ENCODE measurements at places on chromosomes 4 and X.
A peak's percentile ranks its signal among the peaks of the same experiment; 100 is the strongest.

DNA sequence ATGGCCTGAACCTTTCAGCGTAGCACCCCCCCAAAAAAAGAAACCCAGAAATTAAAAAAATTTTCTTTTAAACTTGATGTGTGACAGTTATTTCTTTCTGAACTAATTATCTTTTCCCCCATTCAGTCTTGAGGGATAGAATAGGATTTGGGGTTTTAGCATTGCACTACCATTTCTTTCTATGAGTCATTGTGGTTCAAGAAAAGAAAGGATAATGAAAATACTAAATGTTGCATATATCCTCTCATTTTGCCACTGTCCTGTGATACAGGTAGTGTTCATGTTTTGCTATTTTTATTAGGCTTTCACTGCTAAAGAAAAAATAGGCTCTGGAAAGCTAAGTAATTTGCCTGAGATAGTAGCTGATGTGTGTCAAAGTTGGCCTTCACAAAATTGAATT is 39.4 kb upstream of the DCK start:
- DNase-seq = no peak

- DNase-seq = no peak
Measured at GRCh38 chr4:168924667-168925066, 85.4 kb downstream of the CBR4 start.

- no peak for DNase-seq
Measured at GRCh38 chrX:152038804-152039203, 64.3 kb upstream of the GABRE start.

GRCh38 chrX:71619193-71619592 is 882 bp upstream of the CXCR3 start:
- DNase-seq = no peak

- no peak for DNase-seq
Measured at GRCh38 chr4:120824946-120825345, 97.6 kb downstream of the PRDM5 start.

- no peak for DNase-seq
Measured at GRCh38 chr4:7673121-7673520, 238.4 kb upstream of the PSAPL1 start.

GRCh38 chrX:136767104-136767941 is 13.4 kb downstream of the ARHGEF6 start:
- DNase-seq = peak; percentile 43

DNA sequence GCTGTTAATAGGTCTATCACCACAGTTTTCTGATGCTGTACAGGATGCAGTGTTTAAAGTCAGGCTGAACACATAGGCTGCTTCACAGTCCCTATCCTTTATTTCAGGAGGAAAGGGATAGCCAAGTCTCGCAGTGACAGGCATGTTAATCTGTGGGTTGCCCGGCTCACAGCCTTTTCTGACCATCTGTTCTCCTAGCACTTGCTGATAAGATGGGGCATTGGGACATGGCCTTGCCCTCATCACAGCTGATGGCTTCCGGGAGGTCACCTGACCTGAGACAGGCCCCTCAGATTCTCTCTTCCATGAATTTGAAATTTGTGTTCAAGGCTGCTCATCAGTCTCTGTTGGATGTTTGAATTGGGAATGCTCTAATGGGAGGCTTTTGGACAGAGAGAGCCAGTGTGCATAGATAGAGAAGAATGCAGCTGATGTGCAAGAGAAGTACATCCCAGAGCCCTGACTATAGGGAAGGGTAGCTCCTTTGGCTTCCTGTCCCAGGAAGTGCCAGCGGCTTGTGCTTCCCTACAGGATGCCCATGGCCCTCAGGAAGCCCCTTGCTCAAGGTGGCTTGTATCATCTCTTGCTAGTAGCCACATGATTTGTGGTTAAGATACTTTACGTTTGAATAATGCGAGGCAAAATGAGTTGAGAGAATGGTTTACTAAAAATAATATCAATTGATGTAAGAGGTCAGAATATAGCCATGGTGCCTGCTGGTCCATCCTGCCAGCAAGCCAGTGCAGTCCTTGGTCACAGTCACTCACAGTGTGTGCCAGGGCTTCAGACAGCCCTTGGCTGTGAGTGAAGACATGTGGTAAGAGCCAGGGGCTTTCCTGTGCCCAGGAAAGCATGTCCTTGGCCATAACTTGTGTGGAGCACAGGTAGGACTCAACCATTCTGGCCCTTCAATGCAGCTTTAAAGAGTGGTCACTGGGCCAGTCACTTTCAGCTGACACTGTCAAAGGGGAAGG is 88.6 kb downstream of the TSPAN7 start:
- DNase-seq = peak; percentile 85

GRCh38 chr4:3514221-3514780 is 17.9 kb downstream of the LRPAP1 start:
- no peak for DNase-seq

- DNase-seq = no peak
Measured at GRCh38 chr4:27316176-27316575, 455.5 kb downstream of the STIM2 start.

GRCh38 chr4:53804719-53805118 is 213.4 kb upstream of the LNX1 start:
- DNase-seq = no peak

DNA sequence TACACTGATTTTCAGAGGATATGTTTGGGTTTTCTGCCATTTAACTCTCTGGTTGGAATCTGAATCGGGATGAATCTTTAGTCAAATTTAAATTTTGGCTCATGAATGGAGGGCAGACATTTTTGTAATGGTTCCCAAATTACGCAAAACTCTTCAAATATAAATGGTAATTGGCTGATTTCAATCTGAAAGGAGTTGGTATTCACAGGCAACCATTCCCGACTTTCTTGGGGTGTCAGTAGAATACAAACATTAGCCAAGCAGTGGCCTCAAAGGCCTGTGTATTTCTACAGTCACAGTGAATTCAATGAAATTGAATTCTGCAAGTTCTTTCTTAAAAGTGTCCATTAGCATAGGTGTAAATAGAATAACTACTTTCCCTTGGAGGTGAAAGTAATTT is 668.8 kb upstream of the PRKX start:
- DNase-seq = no peak

DNA sequence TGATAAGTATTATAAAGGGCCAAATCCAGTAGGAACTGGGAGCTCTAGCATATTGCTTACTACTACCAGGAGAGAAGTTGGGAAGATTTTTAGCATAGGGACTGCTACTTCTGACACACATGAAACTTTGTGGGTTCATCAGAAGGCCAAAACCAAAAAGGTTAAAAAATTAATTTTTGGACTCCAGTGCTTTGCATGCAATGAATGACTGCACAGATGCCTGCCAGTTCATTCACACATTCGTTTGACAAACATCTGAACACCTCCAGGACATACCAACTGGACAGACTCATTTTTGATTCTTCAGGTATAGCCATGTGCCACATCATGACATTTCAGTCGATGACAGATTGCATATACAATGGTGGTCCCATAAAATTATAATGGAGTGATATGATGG is 79.8 kb downstream of the MID1IP1 start:
- DNase-seq = no peak

- peak; percentile 11 for DNase-seq
Measured at GRCh38 chrX:51494409-51494808, 2.0 kb downstream of the NUDT11 start.

- DNase-seq = no peak
Measured at GRCh38 chr4:14908635-14909034, 93.6 kb upstream of the CPEB2 start.

DNA sequence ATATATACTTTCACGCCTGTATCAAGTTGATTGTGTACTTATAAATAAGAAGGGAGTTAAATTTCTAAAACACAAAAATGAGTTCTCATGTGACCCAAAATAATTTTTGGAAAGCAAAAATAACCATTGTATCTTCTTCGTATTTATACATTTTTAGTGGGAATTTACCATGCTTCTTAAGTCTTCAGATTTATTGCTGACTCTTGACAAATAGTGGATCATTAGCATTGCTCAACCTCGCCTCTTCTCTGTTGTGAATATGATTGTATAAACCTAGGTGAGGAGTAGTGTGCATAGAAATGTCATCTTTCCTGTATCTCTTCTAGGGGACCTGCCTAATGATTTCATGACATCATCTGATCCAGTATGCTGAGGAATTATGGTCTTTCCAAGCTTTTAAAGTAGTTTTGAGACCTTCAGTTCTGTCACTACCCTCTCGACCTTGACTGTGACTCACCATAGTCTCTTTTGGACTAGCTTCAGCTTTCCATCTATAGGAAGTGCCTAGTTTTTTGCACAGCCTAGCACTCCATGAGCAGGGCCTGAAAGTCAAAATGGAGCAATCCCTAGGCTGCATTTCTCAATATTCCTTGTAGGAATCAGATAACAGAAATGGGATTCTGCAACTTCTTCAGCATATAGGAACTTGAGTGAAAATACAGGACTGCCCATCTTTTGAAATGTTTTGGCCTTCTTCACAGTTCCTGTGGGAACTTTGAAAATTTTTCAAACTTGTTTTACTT is 157.6 kb downstream of the ARX start:
- DNase-seq = no peak

- DNase-seq = no peak
Measured at GRCh38 chr4:83358410-83358809, 23.8 kb upstream of the HPSE start.

DNA sequence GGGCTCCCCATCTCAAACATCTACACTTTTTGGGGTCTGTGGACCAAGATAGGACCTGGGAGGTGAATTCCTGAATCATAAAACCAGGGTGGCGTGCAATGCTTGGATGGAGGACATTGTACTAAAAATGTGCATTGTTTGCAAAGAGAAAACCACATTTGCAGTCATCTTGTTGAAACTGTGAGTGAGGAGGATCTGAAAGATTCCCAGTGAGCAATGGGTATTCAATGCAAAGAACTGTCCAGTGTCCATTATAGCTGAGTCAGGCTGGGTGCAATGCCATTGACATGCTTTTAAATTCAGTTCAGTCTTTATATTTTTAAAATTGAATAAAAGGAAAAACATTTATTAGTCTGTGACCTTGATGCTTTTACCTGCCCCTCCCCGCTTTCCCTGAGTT is 215.7 kb downstream of the STK32B start:
- DNase-seq = no peak

- DNase-seq = no peak
Measured at GRCh38 chrX:1453395-1453783, 680 bp upstream of the ASMTL start.

- DNase-seq = no peak
Measured at GRCh38 chr4:121182296-121182695, 18.2 kb upstream of the TNIP3 start.

DNA sequence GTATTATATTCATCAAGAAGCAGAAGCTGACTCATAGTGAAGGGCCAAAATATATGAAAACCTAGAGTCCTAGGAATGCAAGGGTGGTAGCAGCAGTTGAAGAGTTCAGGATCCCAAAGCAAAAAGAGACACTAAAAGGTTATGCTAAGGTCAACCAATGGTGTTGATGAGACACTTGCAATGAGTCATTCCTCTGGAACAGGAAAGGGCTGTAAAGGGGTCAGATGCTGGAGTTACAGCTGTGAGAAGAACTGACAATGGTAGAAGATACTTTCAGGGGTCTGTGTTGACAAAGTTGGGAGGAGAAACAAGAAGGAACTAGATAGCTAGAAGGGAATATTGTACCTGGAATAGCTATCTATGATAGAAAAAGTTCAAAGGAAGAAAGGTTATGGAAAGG is 47.5 kb downstream of the ZGRF1 start:
- DNase-seq = no peak

DNA sequence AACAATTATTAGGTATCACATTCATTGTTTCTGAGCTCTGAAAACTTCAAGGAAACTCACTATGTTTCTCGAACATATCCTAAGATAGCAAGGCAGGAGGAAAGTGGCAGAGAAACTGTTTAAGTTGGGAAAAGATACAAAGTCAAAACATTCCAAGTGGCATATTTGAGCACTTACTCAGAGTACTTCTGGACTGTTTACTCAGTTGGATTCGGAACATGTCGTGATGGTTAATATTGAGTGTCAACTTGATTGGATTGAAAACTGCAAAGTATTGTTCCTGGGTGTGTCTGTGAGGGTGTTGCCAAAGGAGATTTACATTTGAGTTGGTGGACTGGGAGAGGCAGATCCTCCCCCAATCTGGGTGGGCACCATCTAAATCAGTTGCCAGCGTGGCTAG is 298.3 kb downstream of the IL1RAPL2 start:
- no peak for DNase-seq

DNA sequence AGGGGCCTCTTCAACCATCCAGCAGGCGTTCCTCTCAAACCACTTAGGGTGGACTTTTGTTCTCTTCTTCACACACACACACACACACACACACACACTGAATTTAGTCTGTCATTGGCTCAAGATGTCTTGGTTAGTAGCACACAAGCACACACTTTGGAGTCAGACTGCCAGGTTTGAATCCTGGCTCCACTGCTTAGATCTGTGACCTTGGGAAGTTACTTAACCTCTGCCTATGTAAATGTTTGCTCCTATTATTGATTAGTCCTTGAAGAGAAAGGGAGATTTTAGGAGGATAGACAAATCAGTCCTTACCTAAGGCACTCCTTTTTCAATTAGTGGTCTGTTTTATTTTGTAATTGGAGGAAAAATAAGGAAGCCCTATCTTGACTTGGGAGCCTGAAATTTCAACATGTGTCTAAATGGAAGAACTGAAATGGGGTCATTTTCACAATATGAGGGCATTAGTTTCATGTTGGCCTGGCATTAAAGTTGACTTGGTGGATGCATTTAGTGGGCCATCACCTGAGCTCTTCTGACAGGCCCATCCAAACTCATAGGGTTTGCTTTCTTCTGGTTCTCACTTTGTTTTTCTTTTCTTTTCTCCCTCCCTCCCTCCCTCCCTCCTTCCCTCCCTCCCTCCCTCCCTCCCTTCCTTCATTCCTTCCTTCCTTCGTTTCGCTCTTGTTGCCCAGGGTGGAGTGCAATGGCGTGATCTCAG is 13.3 kb upstream of the TMEM131L start:
- DNase-seq = no peak

DNA sequence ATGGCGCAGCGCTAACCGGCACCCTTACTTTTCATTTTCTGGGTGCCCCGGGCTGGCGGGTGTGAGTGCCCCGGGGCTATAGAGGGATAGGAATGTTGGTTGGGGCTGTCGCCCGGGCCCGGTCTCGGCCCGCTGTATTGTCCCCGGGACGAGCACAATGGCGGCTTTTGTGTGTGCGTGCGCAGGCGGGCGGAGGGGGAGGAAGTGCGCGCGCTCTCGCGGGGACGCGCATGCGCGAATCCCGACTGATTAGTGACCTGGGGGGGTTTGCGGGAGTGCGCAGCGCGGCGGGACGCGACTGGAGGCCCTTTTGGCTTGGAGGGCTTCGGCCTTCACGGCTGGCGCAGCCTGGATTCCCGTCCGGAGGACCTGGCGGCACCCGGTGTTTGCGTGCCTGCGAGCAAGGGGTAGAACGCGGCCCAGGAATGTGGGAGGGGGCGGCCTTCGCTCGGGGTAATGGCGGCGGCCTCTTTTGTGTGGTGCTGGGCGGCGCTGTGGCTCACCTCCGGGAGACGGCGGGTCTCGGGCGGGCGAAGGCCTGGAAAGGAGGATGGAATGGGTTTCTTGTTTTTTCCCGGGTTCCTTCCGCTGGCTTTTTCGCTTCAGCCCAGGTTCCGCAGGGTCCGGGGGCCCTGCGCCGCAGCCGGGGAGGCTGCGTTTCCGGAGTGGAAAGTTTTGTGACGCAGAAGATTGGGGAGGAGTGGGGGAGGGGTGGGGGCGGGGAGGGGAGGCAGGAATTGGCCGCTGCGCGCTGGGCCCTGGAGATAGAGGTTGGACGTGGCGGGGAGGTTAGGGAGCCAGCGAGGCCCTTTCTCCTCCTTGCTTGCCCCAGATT is 618 bp downstream of the DDX3X start:
- DNase-seq = peak; percentile 65

- DNase-seq = no peak
Measured at GRCh38 chrX:37906357-37906756, 59.0 kb upstream of the DYNLT3 start.

- DNase-seq = no peak
Measured at GRCh38 chrX:16312761-16313623, 145.7 kb downstream of the MAGEB17 start.

- DNase-seq = no peak
Measured at GRCh38 chrX:7435822-7436221, 287.9 kb upstream of the PUDP start.
